Naive thymus-derived CD4-positive, alpha-beta T cell (primary cell): ENCODE measurements at places on chromosomes 3 and 15.

- no peak for DNase-seq
- H3K4me3 ChIP-seq: no peak overlapping the region
- H3K4me1 ChIP-seq: no peaks in the 10 kb centered on the region
- no peak overlapping the region for H3K27ac ChIP-seq
- H3K36me3 ChIP-seq: no peaks in the 10 kb centered on the region
- no peaks in the 10 kb centered on the region for H3K27me3 ChIP-seq
These were observed 244.0 kb downstream of the GABRG3 start for GRCh38 chr15:27214961-27215360.

DNA sequence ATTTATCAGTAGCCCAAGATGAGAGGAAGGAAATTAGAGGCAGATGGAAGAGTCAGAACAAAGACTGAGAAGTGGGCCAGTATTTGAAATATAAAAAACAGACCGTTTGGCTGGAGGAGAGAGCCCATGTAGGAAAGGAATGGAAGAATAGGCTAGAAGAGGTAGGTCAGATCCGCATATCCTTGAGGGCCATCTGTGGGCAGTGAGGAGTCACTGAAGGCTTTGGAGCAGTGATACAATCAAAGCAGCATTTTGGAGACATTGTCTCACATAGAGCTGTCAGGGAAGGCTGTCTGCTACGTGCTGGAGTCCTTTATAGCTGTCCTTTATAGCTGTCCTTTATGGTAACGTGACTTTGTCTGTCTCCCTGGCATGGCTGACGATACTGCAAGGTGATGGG, 92.0 kb upstream of the VEPH1 start:
- H3K4me3 ChIP-seq: no peak overlapping the region
- DNase-seq: no peak
- H3K27me3 ChIP-seq: no peaks in the 10 kb centered on the region
- no peak overlapping the region for H3K27ac ChIP-seq

- no peak overlapping the region for H3K27ac ChIP-seq
- peaks cover 26% of the 10 kb centered on the region for H3K4me1 ChIP-seq
- no peaks in the 10 kb centered on the region for H3K27me3 ChIP-seq
- H3K36me3 ChIP-seq: no peaks in the 10 kb centered on the region
- peak overlapping the region; percentile 59 for H3K4me3 ChIP-seq
- peak; percentile 63 for DNase-seq
These were observed 156.7 kb downstream of the KLF13 start for GRCh38 chr15:31483053-31483985.

- H3K4me1 ChIP-seq: peaks cover 4% of the 10 kb centered on the region
- no peak overlapping the region for H3K4me3 ChIP-seq
These were observed 834.6 kb upstream of the CFAP20DC start for GRCh38 chr3:59884409-59884808.

DNA sequence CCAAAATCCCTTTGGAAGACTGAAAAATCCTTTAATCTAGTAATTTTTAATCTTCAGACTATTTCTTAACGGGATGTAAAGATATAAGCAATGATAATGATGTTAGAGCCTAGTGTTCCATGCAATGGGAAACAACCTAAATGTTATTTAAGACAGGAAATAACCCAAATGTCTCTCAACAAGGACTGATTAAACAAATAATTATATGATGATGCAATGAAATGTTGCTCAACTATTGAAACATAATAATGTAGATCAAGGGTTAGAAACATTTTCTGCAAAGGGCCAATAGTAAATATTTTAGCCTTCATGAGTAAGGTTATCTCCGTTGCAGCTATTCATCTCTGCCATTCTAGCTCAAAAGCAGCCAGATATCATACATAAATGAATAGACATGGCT, 275.4 kb downstream of the NEK10 start:
- no peak overlapping the region for H3K4me3 ChIP-seq
- H3K27me3 ChIP-seq: no peaks in the 10 kb centered on the region
- H3K27ac ChIP-seq: no peak overlapping the region
- H3K4me1 ChIP-seq: no peaks in the 10 kb centered on the region
- no peaks in the 10 kb centered on the region for H3K36me3 ChIP-seq

- H3K4me3 ChIP-seq: peak within 1 kb of the TSS; percentile 35
- peaks cover 6% of the 10 kb centered on the region for H3K27me3 ChIP-seq
- H3K27ac ChIP-seq: no peak within 1 kb of the TSS
These were observed at the start of gene TYRO3 for GRCh38 chr15:41558400-41559238. Gene TYRO3, plus strand, starts transcription at chr15:41559212. Its CDS starts 46 bp downstream, at chr15:41559258.

- no peak overlapping the region for H3K27ac ChIP-seq
- H3K36me3 ChIP-seq: no peaks in the 10 kb centered on the region
- no peaks in the 10 kb centered on the region for H3K27me3 ChIP-seq
- no peak overlapping the region for H3K4me3 ChIP-seq
These were observed 207.6 kb downstream of the ADAMTS17 start for GRCh38 chr15:100134089-100134583.

- H3K4me1 ChIP-seq: no peaks in the 10 kb centered on the region
- no peaks in the 10 kb centered on the region for H3K27me3 ChIP-seq
- H3K36me3 ChIP-seq: no peaks in the 10 kb centered on the region
- no peak for DNase-seq
These were observed 22.2 kb downstream of the SSR3 start for GRCh38 chr3:156532730-156533129.

GRCh38 chr3:185325946-185326791, 36.8 kb upstream of the MAP3K13 start:
- H3K4me1 ChIP-seq: no peaks in the 10 kb centered on the region
- no peak overlapping the region for H3K4me3 ChIP-seq
- no peaks in the 10 kb centered on the region for H3K27me3 ChIP-seq
- no peak overlapping the region for H3K27ac ChIP-seq
- no peaks in the 10 kb centered on the region for H3K36me3 ChIP-seq
- no peak for DNase-seq

- no peaks in the 10 kb centered on the region for H3K27me3 ChIP-seq
- H3K4me3 ChIP-seq: no peak overlapping the region
- no peak overlapping the region for H3K27ac ChIP-seq
- H3K36me3 ChIP-seq: no peaks in the 10 kb centered on the region
These were observed 32.0 kb downstream of the PLOD2 start for GRCh38 chr3:146128939-146129338.

- H3K36me3 ChIP-seq: no peaks in the 10 kb centered on the region
- H3K4me1 ChIP-seq: no peaks in the 10 kb centered on the region
- H3K27me3 ChIP-seq: no peaks in the 10 kb centered on the region
- H3K4me3 ChIP-seq: no peak overlapping the region
- no peak overlapping the region for H3K27ac ChIP-seq
These were observed 115.2 kb downstream of the P3H2 start for GRCh38 chr3:190005343-190006113.

- no peak overlapping the region for H3K27ac ChIP-seq
- no peaks in the 10 kb centered on the region for H3K27me3 ChIP-seq
- no peak overlapping the region for H3K4me3 ChIP-seq
- DNase-seq: no peak
These were observed 113.0 kb downstream of the TMEM266 start for GRCh38 chr15:76172782-76173181.

DNA sequence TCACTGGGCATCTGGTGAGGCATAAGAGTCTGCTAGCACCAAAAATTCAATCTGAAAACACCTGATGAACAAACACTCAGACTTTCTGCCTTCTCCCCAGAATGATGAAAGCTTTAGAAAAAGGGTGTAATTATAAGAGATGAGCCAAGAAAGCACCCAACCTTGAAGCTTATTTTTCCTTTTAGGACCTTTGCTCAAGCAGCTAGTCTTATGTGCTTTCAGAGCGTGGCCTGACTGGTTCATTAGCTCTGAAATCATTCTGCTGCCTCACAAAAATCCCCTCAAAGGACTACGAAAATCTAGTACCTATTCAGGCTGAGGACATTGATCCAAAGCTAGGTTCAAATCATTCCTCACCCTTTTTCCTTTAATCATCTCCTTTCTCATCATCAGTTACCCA, 662.3 kb downstream of the MAGI1 start:
- no peak for DNase-seq
- no peaks in the 10 kb centered on the region for H3K36me3 ChIP-seq
- no peak overlapping the region for H3K4me3 ChIP-seq
- no peaks in the 10 kb centered on the region for H3K27me3 ChIP-seq

DNA sequence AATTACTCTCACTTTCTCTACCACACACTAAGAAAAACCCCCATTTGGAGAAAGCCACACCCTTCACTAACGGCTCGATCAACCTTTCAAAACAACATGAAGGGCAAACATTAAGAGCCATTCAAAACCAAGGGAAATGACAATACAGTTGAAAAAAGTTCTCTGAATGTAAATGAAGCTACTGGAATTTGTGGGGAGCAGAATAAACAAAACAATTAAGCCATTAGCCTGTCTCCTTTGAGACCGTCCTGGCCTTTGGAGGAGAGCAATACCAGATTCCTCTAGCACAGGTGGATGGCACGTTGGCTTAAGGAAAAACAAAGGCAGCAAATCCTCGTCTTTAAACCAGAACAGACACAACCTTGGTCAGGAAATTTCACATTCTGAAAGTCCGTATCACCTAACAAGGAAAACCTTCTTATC, 18.7 kb downstream of the MYO1E start:
- H3K27ac ChIP-seq: no peak overlapping the region
- no peak for DNase-seq
- no peaks in the 10 kb centered on the region for H3K27me3 ChIP-seq
- no peaks in the 10 kb centered on the region for H3K36me3 ChIP-seq

GRCh38 chr3:14561051-14561960, 21.2 kb upstream of the GRIP2 start:
- no peaks in the 10 kb centered on the region for H3K4me1 ChIP-seq
- no peak for DNase-seq
- no peaks in the 10 kb centered on the region for H3K27me3 ChIP-seq
- no peak overlapping the region for H3K4me3 ChIP-seq
- no peak overlapping the region for H3K27ac ChIP-seq

GRCh38 chr3:168288511-168289401, 193.0 kb upstream of the GOLIM4 start:
- H3K36me3 ChIP-seq: no peaks in the 10 kb centered on the region
- H3K4me3 ChIP-seq: no peak overlapping the region
- DNase-seq: no peak
- H3K27me3 ChIP-seq: no peaks in the 10 kb centered on the region
- H3K27ac ChIP-seq: no peak overlapping the region
- no peaks in the 10 kb centered on the region for H3K4me1 ChIP-seq

GRCh38 chr15:68797191-68797590, 23.5 kb downstream of the ANP32A start:
- no peak overlapping the region for H3K4me3 ChIP-seq
- no peaks in the 10 kb centered on the region for H3K36me3 ChIP-seq
- DNase-seq: no peak

- H3K4me3 ChIP-seq: no peak overlapping the region
- no peaks in the 10 kb centered on the region for H3K4me1 ChIP-seq
- H3K36me3 ChIP-seq: no peaks in the 10 kb centered on the region
- no peak overlapping the region for H3K27ac ChIP-seq
These were observed 546.9 kb upstream of the CCDC54 start for GRCh38 chr3:106830334-106830733.

DNA sequence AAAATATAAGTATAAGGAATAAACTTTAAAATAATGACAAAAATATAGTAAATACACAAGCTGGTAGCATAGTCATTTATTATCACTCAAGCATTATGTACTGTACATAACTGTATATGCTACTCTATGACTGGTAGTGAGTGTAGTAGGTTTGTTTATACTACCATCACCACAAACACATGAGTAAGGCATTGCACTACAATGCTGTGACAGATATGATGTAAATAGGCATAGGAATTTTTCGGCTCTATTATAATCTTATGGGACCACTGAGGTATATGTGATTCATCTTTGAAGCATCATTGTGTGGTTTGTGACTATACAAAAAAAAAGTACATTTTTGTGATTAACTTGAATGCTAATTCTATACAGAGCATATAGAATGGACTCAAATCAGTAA, 35.3 kb upstream of the FBN1 start:
- no peaks in the 10 kb centered on the region for H3K36me3 ChIP-seq
- no peaks in the 10 kb centered on the region for H3K4me1 ChIP-seq
- DNase-seq: no peak
- no peak overlapping the region for H3K4me3 ChIP-seq
- no peaks in the 10 kb centered on the region for H3K27me3 ChIP-seq
- no peak overlapping the region for H3K27ac ChIP-seq

- DNase-seq: no peak
- H3K4me1 ChIP-seq: no peaks in the 10 kb centered on the region
- no peak overlapping the region for H3K4me3 ChIP-seq
- H3K36me3 ChIP-seq: no peaks in the 10 kb centered on the region
These were observed 95.7 kb downstream of the STRIT1 start for GRCh38 chr3:155197786-155198185.

DNA sequence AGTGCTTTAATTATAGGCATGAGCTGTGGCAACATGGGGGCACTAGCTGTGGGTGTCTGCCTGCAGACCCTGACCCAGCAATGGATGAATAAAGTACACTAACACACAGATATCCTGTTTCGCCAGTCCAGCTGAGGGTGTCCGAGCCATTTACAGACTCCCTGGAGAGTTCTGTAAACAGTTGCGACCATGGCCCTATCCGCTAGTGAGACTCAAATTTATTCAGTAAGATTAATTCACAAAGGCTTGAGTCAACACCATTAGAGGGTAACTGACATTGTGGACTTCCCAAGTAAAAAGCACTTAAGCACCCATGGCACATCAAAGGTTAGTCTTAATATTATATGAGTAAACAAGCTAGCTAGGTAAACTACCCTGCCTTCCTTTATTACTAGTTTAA, 161.6 kb downstream of the TBL1XR1 start:
- H3K36me3 ChIP-seq: peaks cover 20% of the 10 kb centered on the region
- H3K4me3 ChIP-seq: no peak overlapping the region
- no peaks in the 10 kb centered on the region for H3K27me3 ChIP-seq
- no peak overlapping the region for H3K27ac ChIP-seq
- no peaks in the 10 kb centered on the region for H3K4me1 ChIP-seq

- H3K27me3 ChIP-seq: no peaks in the 10 kb centered on the region
- H3K4me3 ChIP-seq: no peak overlapping the region
- H3K4me1 ChIP-seq: no peaks in the 10 kb centered on the region
- no peak overlapping the region for H3K27ac ChIP-seq
These were observed 115.1 kb downstream of the HERC1 start for GRCh38 chr15:63718590-63719035.

- no peaks in the 10 kb centered on the region for H3K36me3 ChIP-seq
- no peaks in the 10 kb centered on the region for H3K27me3 ChIP-seq
- H3K4me3 ChIP-seq: no peak overlapping the region
- no peaks in the 10 kb centered on the region for H3K4me1 ChIP-seq
- DNase-seq: no peak
These were observed 92.4 kb downstream of the MB21D2 start for GRCh38 chr3:192825216-192825615.

GRCh38 chr3:42831321-42831713, 22.1 kb downstream of the ACKR2 start:
- peak; percentile 45 for DNase-seq
- no peaks in the 10 kb centered on the region for H3K4me1 ChIP-seq
- H3K27me3 ChIP-seq: no peaks in the 10 kb centered on the region
- H3K36me3 ChIP-seq: no peaks in the 10 kb centered on the region

GRCh38 chr3:99410789-99411311, 227.5 kb upstream of the COL8A1 start:
- H3K27me3 ChIP-seq: no peaks in the 10 kb centered on the region
- H3K4me1 ChIP-seq: no peaks in the 10 kb centered on the region
- no peak for DNase-seq

DNA sequence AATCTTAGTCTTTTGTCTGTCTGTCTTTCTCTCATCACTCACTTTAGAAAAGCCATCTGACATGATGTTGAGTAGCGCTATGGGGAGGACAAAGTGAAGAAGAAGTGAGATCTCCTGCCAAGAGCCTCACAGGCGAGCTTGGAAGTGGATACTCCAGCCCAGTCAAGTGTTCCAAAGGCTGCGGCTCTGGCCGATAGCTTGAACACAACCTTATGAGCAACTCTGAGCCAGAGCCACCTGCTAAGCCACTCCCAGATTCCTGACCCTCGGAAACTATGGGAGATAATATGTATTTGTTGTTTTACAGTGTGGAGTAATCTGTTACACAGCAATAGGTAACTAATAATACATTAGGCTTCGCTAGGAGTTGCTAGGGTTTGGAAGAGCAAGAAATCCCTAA, 76.2 kb downstream of the MB21D2 start:
- H3K4me3 ChIP-seq: no peak overlapping the region
- H3K4me1 ChIP-seq: no peaks in the 10 kb centered on the region
- H3K27ac ChIP-seq: no peak overlapping the region
